Kasumi-1 (cell line): ENCODE measurements at places on chromosomes 11 and 22.

- DNase-seq, result peak; percentile 10
Measured at GRCh38 chr11:99911116-99911515, 776.0 kb upstream of the ARHGAP42 start.

GRCh38 chr11:47411884-47412746, 3.7 kb downstream of the SLC39A13 start:
- DNase-seq, result peak; percentile 14

GRCh38 chr11:86977441-86978050, 22.4 kb upstream of the FZD4 start:
- DNase-seq, result no peak

- DNase-seq, result peak; percentile 69
Measured at GRCh38 chr11:33227578-33228261, 29.5 kb upstream of the HIPK3 start.
